ENCODE measurements at places on chromosomes 12 and 14. TPM values are rescaled to one million over a fixed set of nuclear protein-coding genes. Genes with fewer than 3 reads are reported as not detected.

- H3K4me1 ChIP-seq: no peaks in the 10 kb centered on the region
- no peaks in the 10 kb centered on the region for H3K36me3 ChIP-seq
- no peak overlapping the region for H3K27ac ChIP-seq
These were observed 107.9 kb upstream of the WSCD2 start for GRCh38 chr12:108021141-108021540.

GLT8D2 gene
- polyA plus RNA-seq: 69.5 TPM

- no peak for DNase-seq
- no peak overlapping the region for H3K27ac ChIP-seq
These were observed 69.6 kb upstream of the SLCO1C1 start for GRCh38 chr12:20625531-20625930.

GRCh38 chr12:49635656-49636055 lies 12.3 kb downstream of the PRPF40B start:
- no peak overlapping the region for H3K27ac ChIP-seq
- DNase-seq: no peak
- no peaks in the 10 kb centered on the region for H3K27me3 ChIP-seq
- H3K4me1 ChIP-seq: no peaks in the 10 kb centered on the region
- H3K36me3 ChIP-seq: peaks cover 7% of the 10 kb centered on the region

GRCh38 chr12:7923241-7924236 lies 12.4 kb downstream of the SLC2A3 start:
- no peak for DNase-seq
- H3K4me1 ChIP-seq: no peaks in the 10 kb centered on the region
- H3K36me3 ChIP-seq: peaks cover 13% of the 10 kb centered on the region
- H3K27me3 ChIP-seq: no peaks in the 10 kb centered on the region
- H3K27ac ChIP-seq: no peak overlapping the region

DNA sequence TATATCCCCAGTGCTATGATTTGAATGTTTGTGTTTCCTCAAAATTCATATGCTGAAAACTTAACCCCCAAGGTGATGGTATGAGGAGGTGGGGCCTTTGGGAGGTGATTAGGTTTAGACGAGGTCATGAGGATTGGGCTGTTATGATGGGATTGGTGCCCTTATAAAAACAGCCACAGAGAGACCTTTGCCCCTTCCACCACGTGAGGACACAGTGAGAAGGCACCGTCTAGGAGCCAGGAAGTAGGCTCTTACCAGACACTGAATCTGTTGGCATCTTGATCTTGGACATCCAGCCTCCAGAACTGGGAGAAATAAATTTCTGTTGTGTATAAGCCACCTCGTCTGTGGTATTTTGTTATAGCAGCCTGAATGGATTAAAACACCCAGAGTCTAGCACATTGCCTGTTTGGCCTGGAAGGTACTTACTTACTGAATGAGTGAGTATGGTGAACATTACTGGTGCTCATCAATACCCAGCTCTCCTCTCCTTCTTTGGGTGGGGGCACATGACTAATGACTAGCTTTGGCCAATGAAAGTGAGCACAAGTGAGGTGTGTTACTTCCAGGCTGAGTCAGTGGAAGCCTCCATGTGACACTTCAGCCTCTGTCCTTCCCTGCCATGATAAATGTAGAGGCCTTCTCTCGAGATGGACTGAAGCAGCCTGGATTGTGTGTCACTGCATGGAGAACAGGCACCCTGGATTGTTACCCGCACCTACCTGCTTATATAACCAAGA lies 72.4 kb upstream of the CHST11 start:
- no peak overlapping the region for H3K4me3 ChIP-seq
- peaks cover 3% of the 10 kb centered on the region for H3K4me1 ChIP-seq
- DNase-seq: no peak
- no peak overlapping the region for H3K27ac ChIP-seq
- no peaks in the 10 kb centered on the region for H3K27me3 ChIP-seq
- H3K36me3 ChIP-seq: no peaks in the 10 kb centered on the region

DNA sequence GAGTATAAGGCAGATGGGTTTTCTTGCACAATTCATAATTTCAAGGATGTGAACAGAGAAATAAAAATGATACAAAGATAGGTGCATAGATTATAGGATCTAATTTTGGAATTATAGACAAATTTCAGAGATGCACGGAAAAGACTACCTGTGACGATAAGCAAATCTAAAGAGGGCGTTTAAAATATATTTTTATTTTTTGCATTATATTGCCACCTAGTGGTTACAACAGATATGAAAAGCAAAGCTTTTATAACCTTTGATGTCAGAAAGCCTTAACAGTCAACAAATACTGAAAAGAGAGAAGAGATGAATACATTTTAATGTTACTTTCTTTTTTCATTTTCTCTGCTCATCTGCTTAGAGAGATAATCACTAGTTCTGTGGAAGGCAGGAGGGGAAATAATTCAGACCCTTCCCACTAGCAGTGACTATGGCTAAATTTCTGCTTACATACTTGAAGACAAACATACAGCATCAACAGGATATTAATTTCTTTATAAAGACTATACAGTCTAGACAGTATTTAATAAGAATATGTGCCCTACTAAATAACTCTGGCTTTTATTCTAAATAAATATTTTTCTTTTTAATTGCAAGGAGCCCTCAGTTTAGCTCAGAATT lies 46.3 kb downstream of the NTS start:
- H3K4me3 ChIP-seq: no peak overlapping the region
- H3K27ac ChIP-seq: no peak overlapping the region
- no peaks in the 10 kb centered on the region for H3K27me3 ChIP-seq
- no peaks in the 10 kb centered on the region for H3K36me3 ChIP-seq
- no peaks in the 10 kb centered on the region for H3K4me1 ChIP-seq

DNA sequence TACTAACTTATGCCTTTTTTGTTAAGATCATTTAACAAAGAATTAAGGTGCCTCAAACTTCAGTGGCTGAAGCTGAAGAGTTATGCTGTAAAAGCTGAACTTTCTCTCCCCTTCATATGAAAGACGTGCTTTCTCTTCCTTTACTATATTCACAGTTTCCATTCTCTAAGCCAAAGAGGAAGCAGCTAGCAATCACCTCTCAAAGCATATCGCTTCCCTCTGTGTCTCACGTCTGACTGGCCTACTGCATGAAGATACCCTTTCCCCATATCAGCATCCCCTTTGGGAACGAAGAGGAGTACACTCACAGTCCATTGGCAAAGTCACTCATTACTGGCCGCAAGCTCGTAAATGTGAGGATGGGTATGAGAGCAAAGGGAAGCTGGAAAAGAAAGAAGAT lies 34.9 kb downstream of the SLC11A2 start:
- H3K27me3 ChIP-seq: no peaks in the 10 kb centered on the region
- peaks cover 61% of the 10 kb centered on the region for H3K36me3 ChIP-seq
- DNase-seq: no peak

DNA sequence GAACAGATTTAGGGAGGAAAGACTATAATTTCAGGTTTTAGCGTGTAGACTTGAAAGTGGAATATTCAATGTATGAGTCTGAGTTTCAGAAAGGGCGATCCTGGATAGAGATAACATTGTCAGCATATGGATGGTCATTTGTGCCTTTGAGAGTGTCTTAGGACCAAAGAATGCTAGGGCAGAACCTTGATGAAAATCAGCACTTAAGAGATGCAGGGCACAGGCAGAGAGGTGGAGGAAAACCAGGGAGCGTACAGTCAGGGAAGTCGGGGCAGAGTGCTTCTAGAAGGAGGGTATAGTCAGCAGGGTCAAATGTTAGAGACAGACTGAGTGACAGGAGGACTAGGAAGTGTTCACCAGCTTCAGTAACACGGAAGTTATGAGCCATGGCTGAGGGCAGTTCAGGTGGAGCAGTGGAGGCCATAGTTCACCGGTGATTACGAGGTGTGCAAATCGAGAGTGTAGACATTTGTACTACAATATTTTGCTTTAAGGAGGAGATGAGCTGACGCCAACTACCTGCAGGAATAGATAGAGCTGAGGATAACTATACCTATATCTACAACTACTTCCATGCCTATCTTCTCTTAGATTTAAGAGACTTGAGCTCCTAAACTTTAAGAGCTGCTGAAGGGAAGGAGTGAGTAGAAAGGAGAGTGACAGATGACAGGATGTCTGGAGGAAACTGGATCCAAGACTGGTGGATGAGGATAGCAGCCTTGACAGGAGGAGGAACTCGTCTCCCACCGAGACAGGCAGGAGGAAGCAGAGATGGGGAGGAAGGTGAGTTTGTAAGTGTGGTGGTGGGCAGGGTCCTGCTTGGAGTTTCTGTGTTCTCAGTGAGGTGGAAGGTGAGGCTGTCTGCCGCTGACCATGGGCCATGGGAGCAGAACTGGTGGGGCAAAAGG lies 6.5 kb downstream of the CBLN3 start:
- no peak overlapping the region for H3K27ac ChIP-seq
- H3K4me3 ChIP-seq: no peak overlapping the region
- 0 out of 2 replicates have a peak, but pooled peaks cover 5% of the 10 kb centered on the region for H3K27me3 ChIP-seq
- no peak for DNase-seq
- no peaks in the 10 kb centered on the region for H3K4me1 ChIP-seq
- H3K36me3 ChIP-seq: no peaks in the 10 kb centered on the region
